Activated naive CD8-positive, alpha-beta T cell treated with anti-CD3 and anti-CD28 coated beads, Interleukin-2, amount 50 U/mL, for 16 hours (primary cell): ENCODE measurements at places on chromosomes 7 and 10.

DNA sequence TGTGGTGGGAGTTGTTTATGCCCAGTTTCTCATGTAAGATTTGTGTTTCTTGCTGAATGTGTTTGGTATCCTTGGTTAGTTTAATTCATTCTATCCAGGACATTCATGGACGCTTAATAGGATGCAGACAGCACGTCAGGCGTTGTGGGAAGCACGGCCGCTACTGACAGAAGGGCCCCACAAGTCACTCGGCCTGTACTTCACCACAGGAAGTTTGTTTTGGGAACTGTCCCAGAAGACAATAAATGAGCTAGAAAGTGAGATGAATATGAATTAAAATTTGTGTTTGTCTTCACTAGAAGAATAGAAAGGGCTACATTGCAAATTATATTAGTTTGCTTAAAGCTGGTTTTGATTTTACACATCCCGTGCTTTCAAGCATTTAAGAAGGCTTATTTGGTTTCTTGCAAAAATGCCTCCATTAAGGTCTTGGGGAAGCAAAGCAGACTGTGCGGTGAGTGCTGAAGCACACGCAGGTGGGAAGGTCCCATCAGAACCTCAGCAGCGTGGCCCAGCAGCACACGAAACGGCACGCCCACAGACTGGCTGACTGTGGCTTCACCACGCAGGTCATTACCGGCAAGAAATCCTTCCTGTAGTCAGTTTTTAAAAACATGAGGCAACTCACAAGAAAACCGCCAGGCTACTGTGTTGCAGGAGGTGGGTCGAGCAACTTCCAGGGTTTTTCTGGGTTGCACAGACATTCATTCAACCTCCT lies 74.1 kb downstream of the VIPR2 start:
- no peak for DNase-seq

DNA sequence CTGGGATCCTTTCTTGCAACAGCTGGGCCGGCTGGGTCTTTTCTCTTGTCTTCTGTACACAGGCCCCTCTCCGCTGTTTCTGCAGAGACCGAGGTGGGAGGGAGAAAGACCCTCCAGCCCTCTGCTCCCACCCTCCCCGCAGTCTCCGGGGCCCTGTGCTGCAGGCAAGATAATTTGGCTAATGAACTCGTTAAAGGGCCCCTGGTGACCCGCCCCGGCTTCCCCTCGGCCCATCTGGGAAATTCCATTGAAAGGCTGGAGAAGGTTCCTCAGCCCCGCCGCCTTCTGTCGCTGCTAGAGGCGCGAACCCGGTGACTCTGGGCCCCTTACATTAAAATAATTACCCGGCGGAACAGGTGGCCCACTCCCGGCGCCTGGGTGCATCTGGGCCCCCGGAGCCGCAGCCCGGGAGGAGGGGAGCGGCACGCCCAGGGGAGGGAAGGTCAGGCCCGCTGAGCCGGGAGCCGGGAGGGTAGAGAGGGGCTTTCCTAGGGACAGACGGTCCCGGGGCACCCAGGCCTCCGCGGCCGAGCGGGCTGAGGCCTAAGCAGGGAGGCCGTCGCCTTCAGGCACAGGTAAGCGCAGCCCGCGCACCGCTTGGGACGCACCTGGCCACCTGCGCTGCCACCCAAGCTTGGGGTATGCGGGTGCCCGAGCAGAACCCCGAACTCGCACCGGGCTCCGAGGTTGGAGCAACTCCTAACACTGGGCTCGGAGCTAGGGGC lies 7.3 kb upstream of the MNX1 start:
- DNase-seq, result no peak

- no peak for DNase-seq
Measured at GRCh38 chr10:34369120-34369519, 446.0 kb downstream of the PARD3 start.

DNA sequence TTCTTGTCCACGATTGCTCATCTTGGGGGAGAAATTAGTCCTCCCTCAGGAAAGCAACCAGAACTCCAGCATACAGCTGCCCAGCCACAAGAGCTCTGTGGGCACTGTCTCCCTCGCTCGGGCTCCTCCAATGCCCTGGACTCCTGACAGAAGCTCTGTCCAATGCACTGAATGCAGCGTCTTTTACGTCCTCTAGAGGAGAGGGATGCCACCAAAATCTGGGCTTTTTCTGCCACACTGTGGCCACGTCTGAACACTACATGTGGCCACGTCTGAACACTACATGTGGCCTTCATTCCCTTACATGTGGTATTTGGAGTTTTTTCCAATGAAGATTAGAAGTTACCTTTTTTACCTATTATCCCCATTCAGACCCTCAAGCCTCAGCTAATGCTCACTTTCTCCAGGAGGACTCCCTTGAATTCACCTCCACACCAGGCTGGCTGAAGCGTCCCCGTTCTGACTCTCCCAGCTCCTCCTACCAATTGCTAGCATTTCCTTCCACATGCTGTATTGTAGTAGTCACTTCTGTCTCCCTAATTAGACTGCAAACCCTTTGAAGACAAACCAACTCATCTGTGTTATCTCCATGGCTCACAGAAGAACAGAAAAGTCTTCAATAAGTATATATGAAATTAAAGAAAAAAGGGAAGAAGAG lies 134.3 kb upstream of the PDE1C start:
- no peak for DNase-seq

DNA sequence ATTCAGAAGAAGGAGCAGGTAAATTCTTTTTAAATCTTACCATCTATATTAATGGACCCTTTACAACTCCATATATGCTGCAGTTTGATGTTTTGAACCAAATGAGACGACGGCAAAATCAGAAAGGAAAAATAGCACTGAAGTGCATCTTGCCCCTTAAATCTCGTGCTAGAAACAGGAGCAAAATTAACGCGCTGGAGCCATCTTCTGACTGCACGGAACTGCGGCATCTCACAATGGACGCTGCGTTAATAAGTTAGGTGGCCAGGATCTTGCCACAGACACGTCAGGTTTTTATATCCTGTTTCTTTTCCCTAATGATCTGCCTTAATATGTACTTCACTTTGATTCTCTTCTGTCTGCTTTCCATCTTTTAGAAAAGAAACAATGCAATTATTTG lies 354.5 kb downstream of the TFEC start:
- DNase-seq, result no peak

GRCh38 chr10:56255298-56255697 lies 105.8 kb downstream of the ZWINT start:
- DNase-seq, result no peak

DNA sequence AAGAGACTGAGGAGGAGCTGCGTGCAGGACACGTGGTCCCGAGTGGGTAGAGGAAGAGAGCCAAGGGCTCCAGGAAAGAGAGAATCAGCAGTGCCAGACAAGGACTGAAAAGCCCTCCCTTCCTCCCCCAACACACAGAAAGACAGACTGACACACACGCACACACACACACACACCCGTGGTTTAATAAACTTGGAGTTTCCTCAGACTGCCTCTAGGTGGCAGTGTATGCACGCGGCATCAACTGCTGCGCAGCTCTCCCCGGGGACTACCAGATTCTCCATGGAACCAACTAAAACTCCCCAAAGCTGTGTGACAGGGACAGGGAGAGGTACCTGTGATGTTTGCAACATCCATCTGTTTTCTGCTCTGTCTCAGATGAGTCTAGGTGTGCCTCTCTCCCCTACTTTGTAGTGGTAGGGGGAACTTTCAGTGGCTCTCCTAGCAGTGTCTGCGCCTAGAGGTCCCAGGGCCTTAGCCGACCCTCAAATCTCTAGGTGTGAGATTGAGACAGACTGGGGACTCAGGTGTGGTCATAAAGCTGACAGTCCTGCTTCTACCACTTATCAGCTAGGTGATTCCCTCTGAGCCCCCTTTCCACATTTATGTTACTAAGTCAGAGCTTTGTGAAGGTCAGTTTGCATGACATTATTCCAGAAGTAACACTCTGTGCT lies 9.3 kb upstream of the TSPAN14 start:
- DNase-seq, result peak; percentile 25

DNA sequence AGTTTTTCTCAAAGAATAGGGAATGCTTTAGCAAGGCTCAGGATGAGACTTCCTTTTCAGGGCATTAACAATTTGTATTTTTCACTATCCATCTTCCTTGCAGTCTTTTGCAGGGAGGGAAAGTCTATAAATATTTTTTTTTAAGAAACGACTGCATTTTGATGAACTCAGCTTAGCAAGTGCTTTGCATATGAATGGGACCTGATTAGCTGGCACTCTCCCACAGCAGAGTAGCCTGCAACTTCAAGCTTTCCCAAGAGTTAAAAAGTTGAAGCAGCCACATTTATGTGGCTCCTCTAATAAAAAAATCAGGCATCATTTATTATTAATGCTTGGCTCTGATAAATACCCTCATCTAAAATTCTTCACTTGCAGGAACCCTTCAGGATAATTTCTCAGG lies 134.0 kb downstream of the GRID1 start:
- DNase-seq, result no peak

DNA sequence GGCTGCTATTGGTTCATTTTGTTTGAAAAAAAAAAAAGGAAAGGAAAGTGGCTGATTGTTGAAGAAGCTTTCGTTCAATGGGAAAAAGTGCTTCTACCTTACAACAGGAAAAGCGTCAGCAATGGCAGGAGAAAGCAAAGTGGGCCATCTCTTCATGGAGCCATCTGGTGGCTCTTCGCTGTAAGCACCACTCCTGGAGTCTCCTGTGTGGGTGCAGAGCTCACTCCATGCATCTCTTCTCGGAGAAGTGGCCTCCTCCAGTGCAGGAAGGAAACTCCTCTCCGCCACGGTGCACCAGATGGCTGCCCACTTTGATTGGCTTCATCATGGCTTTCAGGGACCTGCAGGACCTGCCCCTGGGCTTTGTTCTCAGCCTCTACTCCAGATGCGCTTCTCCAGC lies 250.9 kb downstream of the PTEN start:
- DNase-seq, result no peak

- DNase-seq, result no peak
Measured at GRCh38 chr10:77182803-77183202, 454.8 kb downstream of the KCNMA1 start.

- DNase-seq, result no peak
Measured at GRCh38 chr10:59373071-59373470, 10.7 kb upstream of the FAM13C start.

DNA sequence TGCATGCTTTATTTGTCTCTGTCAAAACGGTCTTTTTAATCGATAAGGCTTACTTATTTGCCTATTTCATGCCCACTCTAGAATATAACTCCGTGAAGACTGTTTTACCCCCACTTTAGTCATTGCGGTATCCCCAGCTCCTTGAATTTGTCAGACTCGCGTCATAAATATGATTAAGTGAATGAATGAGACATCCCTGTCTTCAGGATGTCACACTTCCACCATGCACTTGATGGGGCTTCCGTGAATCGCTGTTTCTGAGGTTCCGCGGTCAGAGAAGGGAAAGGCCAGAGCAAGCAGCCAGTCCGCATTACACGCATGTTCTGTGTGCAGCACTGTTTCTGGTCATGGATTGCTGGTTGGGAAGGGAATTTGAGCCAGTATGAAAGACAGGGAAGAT lies 138.8 kb downstream of the CELF2 start:
- DNase-seq, result no peak

- DNase-seq, result no peak
Measured at GRCh38 chr10:128804411-128804810, 662.6 kb upstream of the MGMT start.

DNA sequence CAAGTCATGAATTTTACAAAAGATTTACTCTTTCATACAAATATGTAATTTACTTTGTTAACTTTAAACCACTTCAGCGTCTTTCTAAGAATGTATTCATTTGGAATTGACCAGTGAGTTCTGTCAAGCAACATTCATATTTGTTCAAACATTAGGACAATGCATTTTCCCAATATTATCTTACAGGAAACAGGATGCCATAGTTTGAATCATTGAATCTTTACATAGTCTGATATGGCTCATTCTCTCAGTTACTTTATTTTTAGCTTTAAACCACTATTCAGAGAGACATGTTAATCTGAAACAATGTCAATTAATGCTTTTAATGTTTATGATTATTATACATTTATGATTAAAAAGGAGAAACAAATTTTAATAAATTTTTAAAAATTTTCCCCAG lies 21.1 kb upstream of the MEOX2 start:
- no peak for DNase-seq

- DNase-seq, result no peak
Measured at GRCh38 chr7:116399819-116400218, 99.7 kb upstream of the CAV2 start.

GRCh38 chr10:58027426-58027825 lies 240.3 kb downstream of the IPMK start:
- DNase-seq, result no peak

DNA sequence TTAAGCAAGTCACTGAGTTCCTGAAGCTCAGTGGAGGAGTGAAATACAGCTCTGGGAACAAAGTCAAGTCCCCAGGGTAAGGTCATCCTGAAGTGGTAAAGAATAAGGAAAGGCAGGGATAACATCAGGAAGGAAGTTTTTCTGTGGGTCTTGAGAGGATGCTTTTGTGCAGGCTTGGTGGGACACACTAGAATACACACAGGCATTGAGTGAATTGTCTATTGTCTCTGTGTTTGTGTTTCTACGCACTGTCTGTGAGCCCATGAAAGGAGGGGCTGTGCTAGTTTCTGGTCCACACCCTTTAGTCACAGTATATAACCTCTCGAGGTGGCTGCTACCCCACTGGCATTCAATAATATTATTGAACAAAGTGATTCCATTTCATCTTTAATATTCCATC lies 95.8 kb upstream of the ABCB5 start:
- no peak for DNase-seq

GRCh38 chr7:79282070-79282694 lies 171.3 kb downstream of the MAGI2 start:
- no peak for DNase-seq

GRCh38 chr7:37635346-37635745 lies 48.2 kb upstream of the GPR141 start:
- no peak for DNase-seq

DNA sequence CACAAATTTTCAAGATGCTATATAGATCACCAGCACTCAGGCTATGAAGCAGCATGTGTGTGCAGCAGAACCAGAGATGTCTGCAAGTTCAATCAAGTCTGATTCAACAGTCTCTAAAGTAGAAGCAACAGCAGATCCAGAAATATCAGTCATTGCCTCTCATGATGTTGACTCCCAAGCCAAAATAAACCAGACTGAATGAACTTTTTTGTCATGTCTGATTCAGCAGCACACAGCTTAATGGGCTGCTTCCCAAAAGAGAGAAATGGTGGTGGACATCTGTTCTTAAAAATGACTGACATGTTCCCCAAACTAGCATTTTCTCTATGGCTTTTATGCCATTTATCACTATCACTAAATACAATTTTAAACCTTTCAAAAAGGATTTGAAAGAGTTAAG lies 53.8 kb downstream of the TMEM26 start:
- no peak for DNase-seq

DNA sequence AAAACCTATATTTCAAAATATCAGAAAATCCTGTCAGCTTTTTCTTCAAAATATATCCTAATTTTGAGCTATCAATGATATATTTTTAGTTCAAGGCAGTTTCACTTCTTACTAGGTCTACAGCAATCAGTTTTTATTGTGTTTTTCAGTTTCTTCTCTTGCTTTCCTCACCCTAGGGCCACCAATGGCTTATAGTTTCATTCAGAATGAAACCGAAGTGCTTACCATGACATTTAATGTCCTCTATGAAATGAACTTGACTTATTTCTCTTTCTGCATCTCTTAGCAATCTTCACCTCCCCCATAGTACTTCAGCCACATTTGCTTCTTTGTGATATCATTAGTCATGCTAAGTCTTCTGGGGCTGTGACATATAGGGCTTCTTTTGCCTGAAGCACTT lies 100.3 kb downstream of the ARL5B start:
- DNase-seq, result no peak
